ENCODE measurements at places on chromosomes 7 and 10.

- no peak for DNase-seq
Measured at GRCh38 chr10:71724539-71724938, 5.0 kb upstream of the C10orf105 start.

DNA sequence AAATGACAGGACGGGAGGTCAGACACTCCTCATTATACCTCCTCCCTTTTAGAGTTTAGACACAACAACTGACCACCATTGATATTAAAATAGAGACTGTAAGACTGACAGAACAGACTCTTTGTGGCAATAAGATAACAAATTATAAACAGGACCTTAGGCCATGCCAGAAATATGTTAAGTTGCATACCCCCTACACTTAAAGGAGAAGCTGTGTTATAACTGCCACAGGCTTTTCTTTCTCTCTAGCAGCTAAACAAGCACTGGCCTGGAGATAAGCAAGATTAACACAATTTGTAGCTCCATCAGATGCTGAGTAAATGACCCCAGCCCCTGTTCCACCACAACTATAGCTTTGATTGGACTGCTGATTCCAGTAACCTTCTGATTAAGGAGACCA, 10.5 kb upstream of the UNC5B start:
- DNase-seq, result no peak

DNA sequence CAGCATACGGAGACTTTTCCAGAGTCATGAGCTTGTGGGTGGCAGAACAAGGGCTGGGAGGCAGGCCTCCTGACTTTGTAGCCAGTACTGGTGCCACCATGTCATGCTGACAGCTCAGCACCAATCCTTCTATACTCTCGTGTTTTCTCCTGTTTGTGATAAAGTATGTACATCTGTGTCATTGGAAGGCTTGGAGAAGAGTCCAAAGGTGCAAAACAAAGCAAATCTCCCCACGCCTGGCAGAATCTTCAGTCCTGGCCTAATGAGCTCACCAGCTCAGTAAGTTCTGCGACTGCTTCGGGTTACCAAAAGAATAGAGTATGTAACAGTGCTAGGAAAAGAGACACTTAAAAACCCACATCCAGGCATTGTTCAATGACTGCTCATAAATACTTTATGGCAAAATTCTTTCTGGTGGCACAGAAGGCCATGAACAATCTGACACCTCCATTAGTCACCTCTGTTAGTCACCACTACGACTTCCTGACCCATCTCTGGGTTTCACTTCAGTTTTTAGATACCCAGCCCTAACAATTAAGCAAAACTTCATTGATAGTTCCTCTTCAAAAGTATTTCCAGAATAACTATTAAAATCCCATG, 24.5 kb downstream of the STEAP1 start:
- DNase-seq, result no peak

DNA sequence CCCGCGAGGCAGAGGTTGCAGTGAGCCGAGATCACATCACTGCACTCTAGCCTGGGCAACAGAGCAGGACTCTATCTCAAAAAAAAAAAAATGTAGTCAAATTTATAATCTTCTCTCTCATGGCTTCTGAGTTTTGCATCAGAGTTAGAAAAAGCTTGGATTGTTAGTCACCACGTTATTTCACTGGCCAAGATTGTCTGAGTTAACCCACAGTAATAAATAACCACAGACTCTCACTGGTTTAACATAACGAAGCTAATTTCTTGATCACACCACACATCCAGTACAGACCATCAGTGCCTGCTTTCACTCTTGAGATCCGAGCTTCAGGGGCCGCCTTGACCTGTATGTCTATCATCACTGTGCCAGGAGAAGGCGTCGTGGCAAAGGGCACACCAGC, 116.8 kb upstream of the JCAD start:
- no peak for DNase-seq

DNA sequence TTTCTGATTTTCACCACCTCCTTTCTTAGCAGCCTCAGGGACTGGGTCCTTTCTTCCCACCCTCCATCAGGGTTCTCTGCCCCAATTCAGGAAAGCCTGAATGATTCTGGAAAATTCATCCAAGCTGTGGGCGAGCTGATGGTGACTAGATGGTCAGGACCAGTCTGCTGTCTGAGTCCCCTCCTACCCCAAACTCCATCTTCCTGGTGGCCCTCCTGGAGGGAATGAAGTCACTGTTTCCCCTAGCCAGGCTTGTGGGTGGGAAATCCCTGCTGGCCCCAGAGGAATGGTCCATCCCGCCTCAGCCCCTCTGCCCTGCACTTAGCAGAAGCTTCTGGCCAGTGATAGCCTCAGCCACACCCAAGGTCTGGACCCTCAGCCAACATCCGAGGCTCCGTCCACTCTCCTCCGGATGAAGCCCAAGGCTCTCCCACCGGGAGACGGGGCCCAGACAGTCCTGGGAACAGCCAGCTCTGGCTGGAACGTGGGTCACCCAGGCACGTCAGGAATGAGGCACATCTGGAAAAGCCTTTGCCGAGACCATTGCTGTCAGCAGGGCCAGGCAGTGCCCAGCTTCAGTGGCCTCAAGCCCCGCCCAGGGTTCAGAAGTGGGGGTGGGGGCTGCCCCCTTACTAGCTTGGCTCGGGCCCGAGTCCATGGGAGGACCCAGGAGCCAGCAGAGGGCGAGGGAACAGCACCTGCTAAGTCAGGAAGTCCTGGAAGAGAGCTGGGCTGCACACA, 4.0 kb upstream of the AQP1 start:
- no peak for DNase-seq

DNA sequence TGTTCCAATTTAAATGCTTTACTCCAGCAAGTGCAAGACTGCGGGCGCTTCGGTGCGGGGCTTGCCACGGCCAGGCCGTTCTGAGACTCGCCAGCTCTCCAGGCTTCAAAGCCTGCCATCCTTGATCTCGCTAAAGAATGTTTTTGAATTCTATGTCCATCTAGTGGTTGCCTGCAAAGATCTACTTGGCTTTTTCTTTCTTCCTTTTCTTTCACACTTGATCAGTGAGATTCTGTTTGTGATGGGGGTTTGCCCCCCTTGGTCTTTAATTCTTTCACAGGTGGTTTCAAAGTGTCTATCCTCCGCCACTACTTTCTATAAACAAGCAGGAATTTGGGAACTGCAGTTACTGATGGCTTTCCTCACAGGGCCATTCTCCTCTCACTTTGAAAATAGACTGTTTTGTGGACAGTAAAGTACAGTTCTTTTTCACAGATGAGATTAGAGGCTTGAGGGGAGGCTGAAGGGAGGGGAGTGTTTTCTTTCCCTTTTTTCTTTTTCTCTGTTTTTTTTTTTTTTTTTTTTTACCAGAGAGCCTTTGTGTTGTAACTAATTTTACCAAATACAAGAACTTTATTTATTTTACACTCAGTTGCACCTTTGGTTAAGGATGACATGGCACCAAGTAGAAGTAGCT, 15.2 kb upstream of the FBXW4 start:
- no peak for DNase-seq

GRCh38 chr7:78141522-78142281, 343.1 kb downstream of the PHTF2 start:
- DNase-seq, result no peak

All from stimulated activated CD8-positive, alpha-beta memory T cell treated with anti-CD3 and anti-CD28 coated beads, Interleukin-12 subunit alpha, Interleukin-12 subunit beta, amount 100 ng/mL, for 4 hours (primary cell).